ENCODE measurements at places on chromosomes 1 and 21. TPM values are rescaled to one million over a fixed set of nuclear protein-coding genes. Genes with fewer than 3 reads are reported as not detected.

DNA sequence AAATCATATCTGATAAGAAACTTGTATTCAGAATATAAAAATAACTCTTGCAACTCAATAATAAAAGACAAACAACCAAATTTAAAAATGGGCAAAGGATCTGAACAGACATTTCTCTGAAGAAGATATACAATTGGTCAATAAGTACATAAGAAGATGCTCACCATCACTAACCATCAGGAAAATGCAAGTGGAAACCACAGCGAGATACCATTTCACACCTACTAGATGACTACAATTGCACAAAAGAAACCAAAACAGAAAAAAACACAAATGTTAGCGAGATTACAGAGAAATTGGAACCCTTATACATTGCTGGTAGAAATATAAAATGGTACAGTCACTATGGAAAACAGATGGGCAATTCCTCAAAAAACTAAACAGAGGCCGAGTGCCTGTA lies 11.5 kb upstream of the ZNF683 start:
- DNase-seq = no peak

- DNase-seq = no peak
These were observed 15.1 kb downstream of the KHDRBS1 start for GRCh38 chr1:32028746-32029145.

DNA sequence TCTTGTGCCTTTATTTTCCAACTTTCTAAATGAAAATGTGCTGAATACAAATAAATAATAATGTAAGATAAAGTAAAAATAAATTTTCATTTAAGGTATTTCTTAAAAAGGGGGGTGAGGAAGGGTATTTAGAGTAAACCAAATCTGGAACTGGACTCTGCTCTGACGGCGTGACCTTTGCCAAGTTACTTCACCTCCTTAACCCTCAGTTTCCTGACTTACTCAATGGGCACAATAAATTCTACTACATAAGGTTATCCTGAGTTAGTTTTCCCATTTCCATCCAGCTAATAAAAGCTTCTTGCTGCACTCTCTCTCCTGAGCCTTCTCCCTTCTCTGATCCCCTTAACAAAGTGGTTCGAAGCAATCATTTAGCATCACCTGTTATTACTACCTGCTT lies 93.9 kb downstream of the NID1 start:
- DNase-seq = no peak

GRCh38 chr1:110337704-110338308 lies 1.4 kb upstream of the RBM15 start:
- no peak for DNase-seq

DNA sequence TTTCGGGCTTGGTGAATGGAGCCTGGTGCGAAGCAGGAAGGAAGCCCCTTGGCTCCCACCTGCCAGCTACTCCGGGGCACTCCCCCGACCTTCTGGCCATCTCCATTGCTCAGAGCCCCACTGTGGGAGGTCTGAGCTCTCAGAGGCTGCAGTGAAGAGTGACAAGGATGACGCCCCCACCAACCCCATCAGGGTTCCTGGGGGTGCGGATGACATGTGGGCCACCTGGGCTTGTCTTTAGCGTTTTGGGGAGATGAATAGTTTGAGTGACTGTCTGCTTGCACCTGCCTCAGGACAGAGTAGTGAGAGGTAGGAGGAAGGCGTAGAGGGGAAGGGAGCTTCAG lies 43.2 kb upstream of the LBR start:
- DNase-seq = no peak

DNA sequence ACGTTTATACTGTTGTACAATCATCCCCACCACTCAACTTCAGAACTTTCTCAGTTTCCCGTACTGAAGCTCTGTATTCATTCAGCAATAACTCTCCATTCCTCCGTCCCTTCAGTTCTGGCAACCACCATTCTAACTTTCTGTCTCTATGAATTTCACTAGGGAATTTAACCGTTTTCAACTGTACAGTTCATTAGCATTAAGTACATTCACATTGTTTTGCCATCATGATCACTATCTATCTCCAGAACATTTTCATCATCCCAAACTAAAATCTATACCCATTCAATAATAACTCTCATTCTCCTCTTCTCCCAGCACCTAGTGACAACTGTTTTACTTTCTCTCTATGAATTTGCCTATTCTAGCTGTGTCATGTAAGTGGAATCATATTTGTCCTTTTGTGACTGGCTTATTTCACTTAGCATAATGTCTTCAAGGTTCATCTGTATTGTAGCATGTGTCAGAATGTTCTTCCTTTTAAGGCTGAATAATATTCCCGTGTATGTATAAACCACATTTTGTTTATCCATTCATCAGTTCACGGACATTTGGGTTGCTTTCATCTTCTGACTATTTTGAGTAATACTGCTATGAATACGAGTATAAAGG lies 75.0 kb downstream of the CEP350 start:
- no peak for DNase-seq

- DNase-seq = no peak
These were observed 59.1 kb downstream of the CAMK2N1 start for GRCh38 chr1:20426923-20427322.

- no peak for DNase-seq
These were observed 119.2 kb upstream of the BARHL2 start for GRCh38 chr1:90836345-90836679.

GRCh38 chr1:59199719-59200376 lies 97.0 kb upstream of the FGGY start:
- no peak for DNase-seq

DNA sequence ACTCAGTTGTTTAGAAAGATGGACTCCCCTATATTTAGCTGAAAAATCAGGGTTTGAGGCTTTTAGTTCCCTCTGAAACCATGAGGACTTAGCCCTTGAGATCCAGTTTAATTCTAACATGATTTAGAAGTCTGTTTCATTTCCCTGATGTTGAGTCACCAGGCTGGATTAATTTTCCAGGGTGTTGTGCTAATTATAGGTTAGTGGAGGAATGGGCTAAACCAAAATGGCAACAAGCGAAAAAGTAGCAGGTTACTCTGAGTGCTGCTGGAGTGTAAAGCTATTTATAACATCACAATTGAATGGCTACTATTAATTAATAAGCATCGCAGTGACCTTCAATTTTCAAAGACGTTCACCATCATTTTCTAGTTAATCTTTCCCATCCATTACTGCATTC lies 15.5 kb upstream of the USP24 start:
- DNase-seq = no peak

- DNase-seq = no peak
These were observed 65.1 kb upstream of the ATP1B1 start for GRCh38 chr1:169041366-169041765.

DNA sequence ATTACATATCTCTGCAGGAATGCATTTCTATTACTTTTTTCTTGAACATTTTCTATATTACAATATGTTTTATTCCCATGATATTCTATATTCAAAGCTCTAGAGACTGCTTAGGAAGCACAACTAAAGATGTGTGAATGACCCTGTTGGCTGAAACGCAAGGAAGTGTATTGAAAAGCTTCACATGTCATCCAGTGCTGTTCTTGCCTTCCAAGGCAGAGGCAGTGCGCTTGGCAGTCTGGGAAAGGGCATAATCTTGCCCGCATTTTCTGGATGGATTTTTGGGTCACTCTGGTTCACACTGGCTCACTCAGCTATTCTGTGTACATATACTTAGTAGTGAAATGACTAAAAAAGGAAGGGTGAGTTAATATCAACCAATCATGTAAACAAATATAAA lies 262.4 kb downstream of the PTPRC start:
- no peak for DNase-seq

DNA sequence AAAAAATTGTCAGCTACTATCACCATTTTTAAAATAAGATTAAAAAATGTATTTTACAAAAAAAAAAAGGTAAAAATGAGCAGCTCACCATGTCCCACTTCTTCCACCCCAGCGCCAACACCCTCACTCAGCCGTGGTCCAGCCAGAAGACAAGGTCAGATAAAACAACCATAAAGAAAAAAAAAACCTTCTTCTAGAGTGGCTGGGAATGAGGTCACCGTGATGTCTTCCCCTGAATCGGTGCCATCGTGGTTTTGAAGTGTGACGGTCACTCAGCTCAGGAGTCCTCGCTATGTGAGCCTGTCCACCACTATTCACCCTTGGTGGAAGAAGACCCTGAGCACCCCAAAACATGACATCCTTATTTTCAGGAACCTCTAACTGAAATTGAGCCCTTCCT lies 38.1 kb downstream of the B3GALT5 start:
- DNase-seq = no peak

GRCh38 chr1:86757272-86757984 lies 53.1 kb downstream of the SH3GLB1 start:
- DNase-seq = peak; percentile 48

DNA sequence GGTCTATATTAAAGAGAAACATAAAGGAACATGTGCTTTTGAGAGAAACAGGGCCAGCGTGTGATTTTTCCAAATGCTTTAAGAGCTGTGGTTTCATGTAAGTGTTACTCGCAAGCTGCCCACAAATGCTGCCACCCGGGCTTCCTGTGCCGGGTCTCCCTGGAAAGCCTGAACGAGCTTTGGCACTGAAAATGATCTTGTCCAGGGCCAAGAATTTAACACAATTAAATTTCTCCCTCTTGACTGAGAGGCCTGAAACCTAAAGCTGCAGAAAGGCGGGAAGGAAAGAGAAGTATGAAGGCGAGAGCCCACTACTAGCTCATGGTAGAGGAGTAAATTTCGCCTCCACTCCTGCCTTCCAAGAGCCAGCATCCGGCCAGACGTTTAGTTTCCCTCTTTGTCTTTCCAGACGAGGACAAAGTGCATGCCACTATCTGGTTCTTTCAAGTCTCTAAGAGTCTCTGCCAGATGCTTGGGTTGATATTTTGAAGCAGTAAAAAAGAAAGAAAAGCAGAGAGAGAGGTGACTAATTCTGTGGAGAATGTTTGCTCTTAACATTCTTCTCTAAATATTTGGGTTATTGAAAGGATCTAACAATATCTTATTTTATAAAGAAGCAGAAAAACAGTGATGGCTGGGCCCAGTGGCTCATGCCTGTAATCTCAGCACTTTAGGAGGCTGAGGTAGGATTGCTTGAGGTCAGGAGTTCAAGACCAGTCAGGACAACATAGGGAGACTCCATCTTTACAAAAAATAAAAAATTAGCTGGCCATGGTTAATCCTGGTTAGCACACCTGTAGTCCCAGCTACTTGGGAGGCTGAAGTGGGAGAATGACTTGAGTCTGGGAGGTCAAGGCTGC lies 100.0 kb upstream of the HNRNPU start:
- DNase-seq = peak; percentile 28

DNA sequence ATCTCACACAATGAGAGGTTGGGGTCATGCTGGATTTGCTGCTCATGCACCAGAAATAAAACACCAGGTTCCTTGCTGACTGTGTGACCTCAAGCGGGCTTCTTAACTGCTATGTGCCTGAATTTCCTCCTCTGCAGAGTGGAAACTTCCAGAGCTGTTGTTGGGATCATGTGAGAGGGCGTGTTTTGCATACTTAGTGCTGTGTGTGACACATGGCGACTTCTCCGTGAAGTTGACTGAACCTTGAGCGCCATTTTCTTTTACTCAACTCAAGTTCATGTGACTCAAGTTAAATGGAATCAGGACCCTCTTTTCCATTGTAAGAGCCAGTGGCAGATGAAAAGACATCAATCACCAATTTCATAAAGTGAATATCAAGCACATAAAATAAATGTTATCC lies 224.0 kb downstream of the KIF26B start:
- DNase-seq = no peak

The CCDC30 gene
- total RNA-seq = 8.4 TPM

The PBX1 gene
- 175 TPM for total RNA-seq

The AMY1C gene
- not detected for total RNA-seq

The HLX gene
- total RNA-seq = 9.8 TPM

The KDF1 gene
- 20.8 TPM for total RNA-seq

The CASQ1 gene
- 0.37 TPM for total RNA-seq

The CHRNB2 gene
- 0.17 TPM for total RNA-seq

The F3 gene
- 26.0 TPM for total RNA-seq

Measured in mucosa of gallbladder (tissue), 1 donor.